Endodermal cell (in vitro differentiated cells): ENCODE measurements at places on chromosomes 3 and 15. TPM values are rescaled to one million over a fixed set of nuclear protein-coding genes. Genes with fewer than 3 reads are reported as not detected.
A peak's percentile ranks its signal among the peaks of the same experiment; 100 is the strongest.

- DNase-seq, result no peak
Observed at GRCh38 chr3:44001072-44001471, 240.6 kb upstream of the TOPAZ1 start.

DNA sequence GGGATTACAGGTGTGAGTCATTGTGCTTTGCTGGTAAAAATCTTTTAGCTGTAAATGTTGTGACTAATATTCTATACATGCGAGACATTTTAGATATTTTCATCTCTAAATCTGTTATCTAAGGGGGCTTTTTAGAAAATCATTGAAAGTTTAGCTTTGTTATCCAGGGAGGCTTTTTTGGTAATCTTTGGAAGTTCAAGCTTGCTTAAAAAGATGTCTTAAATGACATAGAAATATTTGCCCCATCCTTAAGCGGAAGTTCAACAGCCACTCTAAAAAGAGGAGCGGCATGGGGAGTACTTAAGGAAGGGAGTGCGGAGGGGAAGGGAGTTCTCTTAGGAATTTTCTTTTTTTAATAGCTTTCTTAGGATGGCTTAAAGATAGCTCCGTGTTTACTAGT lies 26.1 kb downstream of the DNAJC13 start:
- DNase-seq, result no peak

The KY gene
- not detected in 3 replicates for total RNA-seq

DNA sequence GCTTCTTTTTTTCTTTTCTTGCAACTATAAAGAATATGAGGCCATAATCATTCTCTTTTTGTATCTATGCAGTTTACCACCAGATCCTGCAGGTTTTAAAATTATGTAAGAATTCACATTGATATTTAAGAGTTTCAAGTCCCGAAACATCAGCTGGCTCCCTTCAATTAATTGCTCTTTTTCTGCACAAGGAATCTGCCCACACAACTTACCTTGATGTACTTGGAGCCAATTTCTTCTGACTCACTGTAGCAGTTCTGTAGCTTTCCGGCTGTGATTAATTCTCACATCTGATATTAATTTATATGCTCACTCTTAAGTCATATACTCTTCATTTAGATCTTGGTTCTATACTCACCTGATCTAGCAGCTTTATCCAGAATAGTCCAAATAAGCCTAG lies 781.8 kb downstream of the CADM2 start:
- DNase-seq, result no peak

GRCh38 chr15:79977431-79978054 lies 6.5 kb upstream of the BCL2A1 start:
- DNase-seq, result no peak

The CFAP91 gene
- 4.1 to 10.5 TPM (median 9.8 TPM) in 3 replicates for total RNA-seq

The SMCO1 gene
- total RNA-seq, result not detected in 3 replicates

DNA sequence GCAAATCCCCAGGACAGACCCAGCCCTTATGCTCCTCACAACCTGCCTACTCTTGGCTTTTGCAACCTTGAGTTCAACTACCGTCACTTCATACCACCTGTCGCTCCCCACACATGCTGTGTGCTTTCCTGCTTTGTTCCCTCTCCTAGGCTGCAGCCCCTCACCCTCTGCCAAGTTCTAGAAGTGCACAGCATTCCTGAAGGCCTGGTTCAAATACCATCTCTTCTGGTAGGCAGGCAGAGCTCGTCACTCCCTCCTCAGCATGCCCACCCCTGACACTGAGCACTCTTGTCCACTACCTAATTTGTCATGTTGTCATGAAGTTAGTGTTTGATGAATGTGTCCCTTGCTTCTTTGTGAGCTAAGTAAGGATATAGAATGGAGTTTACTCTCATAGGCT lies 129.6 kb downstream of the SEMA6D start:
- DNase-seq, result no peak

DNA sequence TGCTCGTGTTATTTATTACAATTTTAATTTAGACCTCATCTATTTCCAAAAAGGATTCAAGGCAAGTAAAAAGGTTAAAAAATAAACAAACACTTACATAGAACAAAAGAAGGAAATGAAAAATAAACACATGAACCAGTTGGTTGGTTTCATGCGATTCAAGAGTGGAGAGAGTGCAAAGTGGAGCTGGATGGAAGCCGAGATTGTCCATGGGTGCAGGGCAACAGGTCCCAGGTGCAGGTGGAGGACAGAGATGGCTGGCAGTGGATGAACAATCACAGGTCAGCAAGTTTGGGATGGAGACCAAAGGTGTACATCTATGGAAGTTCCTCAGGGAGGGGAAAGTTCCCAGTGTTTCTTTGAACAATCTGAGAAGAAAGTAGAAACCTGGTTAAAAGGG lies 11.6 kb upstream of the SEMA5B start:
- DNase-seq, result no peak

The WNT5A gene
- 0.92 and 1.2 TPM in 2 replicates for total RNA-seq

GRCh38 chr3:132838477-132838876 lies 116.3 kb upstream of the NPHP3 start:
- DNase-seq, result no peak

DNA sequence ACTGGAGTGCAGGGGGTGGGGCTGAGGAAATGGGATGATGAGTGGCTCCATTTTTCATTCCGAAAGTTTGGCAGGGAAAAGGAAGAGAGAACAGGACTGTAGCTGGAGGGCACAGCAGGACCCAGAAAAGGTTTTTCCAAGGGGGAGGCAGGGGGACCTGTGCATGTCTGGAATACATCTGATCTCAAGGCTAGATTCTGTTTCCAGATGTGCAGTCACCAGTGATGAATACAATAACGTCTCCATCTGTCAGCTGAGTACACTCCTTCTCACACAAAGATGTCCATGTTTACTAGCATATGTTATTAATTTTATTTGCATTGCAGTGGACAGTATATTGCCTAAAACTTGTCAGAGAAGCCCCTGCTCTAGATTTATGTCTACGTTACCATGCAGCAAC lies 39.9 kb upstream of the PRTG start:
- DNase-seq, result no peak

The PARP6 gene
- total RNA-seq, result 90.0 and 92.1 TPM in 2 replicates

GRCh38 chr3:134615743-134616142 lies 35.1 kb downstream of the KY start:
- DNase-seq, result no peak

The KLHL40 gene
- total RNA-seq, result not detected in 3 replicates

The SLC24A5 gene
- total RNA-seq, result not detected in 3 replicates

DNA sequence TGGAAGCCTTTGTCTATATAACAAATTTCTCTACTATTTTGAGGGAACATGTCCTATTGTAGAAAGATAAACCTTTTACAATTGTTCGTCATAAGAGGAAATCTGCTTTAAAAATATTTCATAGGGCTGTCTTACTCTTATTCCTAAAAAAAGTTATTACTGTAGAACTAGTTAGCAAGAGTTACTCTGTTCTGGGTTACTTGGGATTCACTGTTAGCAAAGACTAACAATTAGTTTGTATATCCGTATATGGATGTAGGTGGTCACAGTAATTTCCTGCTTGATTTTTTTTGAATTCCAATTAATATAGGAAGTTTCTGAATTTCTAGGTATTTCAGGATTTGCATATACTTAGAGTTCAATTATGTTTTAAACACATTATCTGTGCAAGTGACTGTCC lies 413.5 kb downstream of the RBMS3 start:
- DNase-seq, result no peak

DNA sequence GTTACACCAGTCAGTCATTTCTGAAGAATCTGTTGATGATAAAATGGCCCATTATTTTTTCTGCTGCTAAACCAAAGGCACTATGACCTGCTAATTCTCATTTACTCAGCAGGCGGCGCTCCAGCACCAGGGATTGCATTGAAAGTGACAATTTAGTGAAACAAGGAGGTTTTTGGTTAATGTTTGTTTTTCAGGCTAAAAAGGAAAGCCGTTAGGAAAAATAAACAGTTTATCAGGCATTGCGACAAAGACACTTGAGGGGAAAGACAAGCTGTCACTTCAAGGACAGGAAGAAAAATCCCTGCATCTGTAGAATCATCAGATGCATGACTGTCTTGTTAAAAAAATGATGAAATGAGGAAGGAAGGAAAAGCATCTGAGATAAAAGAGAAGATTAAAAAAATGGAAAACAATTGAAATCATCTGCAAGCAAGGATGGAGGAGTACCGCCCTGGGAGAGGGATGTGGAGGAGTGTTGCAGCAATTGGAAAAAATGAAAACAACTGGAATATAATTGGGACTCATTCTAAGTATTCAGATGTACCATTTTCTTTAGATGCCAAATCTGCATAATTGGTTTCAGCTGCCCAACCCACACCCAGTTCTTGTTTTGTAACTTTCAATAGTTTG lies 54.0 kb downstream of the NR1D2 start:
- peak; percentile 92 for DNase-seq

The VEPH1 gene
- total RNA-seq, result 3.9 to 21.3 TPM (median 17.1 TPM) in 3 replicates

DNA sequence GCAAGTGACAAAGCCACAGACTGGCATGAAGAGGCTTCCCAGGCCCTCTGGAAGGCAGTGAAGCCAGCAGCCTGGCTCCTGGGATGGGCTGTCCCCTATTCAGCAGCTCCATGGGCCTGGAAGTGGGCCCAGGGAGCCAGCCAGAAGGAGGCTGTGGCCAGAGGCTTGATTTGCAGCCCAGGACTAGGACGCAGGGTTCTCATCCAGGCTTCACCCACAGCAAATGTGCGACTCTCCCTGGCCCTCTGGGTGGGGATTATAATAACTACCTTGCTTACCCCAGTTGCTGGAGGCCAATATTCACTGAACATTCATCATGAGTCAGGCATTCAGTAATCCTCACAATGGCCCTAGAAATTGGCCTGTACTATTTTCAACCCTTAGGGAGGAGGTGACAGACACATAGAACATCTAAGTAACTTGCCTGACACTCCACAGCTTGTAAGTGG lies 24.6 kb upstream of the SRP14 start:
- peak; percentile 47 for DNase-seq

- DNase-seq, result peak; percentile 90
Observed at GRCh38 chr3:125051715-125052581, 3.8 kb downstream of the HEG1 start.

The EFCAB12 gene
- total RNA-seq, result 0.73 and 1.2 TPM in 2 replicates

DNA sequence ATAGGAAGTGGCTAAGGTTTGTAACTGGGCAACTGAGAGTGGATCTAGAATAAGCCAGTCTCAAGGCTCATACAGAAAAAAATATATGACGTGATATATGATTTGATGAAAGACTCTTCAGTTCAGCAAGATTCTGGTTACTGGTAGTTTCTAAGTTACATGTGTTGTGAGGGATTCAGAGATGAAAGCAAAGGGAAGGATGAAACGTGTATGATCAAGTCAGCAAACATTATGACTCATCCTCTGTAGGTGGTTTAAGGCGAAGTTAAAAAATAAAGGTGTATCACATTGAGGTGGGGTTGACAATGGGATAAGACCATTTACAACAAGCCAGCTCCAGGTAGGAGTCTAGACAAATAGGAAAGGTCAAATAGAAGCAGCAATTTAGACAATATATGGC lies 16.2 kb downstream of the TERC start:
- no peak for DNase-seq

GRCh38 chr3:17908399-17909191 lies 166.2 kb upstream of the TBC1D5 start:
- no peak for DNase-seq

DNA sequence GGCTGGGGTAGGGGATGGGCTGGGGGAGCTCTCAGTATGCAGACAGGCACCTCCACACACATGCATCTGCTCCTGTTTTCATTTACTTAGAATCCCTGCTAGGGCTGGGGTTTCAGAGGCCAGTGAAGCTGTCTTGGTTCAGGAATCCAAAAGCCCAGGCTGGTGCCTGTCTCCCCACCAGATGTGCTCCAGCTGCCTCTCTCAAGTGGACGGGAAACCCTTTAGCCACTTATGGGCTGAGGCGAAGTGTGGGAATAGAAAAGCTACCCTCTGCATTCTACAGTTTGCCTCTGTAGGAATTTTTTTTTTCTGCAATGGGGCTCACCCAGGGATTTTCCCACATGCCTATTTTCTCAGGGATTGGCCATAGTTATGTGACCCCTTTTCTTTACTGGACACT lies 72.5 kb downstream of the ATP2B2 start:
- no peak for DNase-seq

- no peak for DNase-seq
Observed at GRCh38 chr3:83559082-83559481, 1399.7 kb upstream of the CADM2 start.

The TMEM42 gene
- total RNA-seq, result 10.4 and 12.1 TPM in 2 replicates

The SNRK gene
- 13.6 and 19.4 TPM in 2 replicates for total RNA-seq

DNA sequence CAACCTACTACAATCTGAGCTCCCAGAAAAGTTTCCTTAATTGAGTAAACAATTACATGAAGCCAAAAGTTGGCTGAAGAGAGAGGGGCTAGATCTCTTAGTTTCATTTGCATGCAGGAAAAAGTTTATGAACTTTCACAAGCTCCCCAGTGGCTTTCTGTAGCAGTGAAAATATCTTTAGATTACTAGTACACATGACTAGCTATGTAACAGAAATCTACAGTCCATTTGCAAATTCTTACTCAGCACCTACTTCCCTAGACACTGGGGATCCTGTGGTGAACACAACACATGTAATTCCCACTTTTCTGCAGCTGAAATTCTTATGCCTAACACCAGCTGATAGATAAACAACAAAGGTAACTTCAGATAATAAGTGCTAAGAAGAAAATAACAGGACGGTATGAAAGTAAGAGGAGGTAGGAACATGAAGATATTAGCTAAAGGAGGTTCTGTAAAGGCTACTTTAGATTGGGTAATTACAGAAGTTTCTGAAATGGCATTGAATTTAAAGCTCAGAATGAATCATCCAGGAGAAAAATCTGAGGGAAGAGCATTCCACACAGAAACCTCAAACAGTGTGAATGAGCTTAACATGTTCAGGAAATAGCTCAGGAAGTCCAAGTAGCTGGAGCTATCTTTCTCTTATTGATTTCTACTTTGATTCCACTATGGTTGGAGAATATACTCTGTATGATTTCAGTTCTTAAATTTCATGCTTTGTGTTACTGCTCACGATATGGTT lies 204.8 kb downstream of the MAGI1 start:
- no peak for DNase-seq

The DUSP7 gene
- total RNA-seq, result 13.4 and 14.2 TPM in 2 replicates

The GCHFR gene
- 47.1 to 94.1 TPM (median 48.1 TPM) in 3 replicates for total RNA-seq

DNA sequence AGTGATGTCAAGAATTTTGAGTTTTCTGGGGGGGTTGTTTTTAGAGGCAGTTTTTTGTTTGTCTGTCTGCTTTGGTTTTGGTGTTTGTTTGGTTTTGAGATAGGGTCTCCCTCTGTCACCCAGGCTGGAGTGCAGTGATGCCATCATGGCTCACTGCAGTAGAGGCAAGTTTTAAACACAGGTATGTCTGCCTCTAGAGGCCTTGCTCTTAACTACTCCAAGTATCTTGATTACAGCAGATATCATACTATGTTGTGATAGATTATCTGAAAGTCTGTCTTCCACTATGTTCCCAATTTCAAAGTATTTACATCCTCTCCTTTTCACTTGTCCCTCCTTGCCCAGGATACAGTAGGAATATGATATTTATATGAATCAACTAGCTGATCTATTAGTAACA lies 57.7 kb downstream of the ERC2 start:
- no peak for DNase-seq

The CHSY1 gene
- 33.3 to 49.4 TPM (median 36.4 TPM) in 3 replicates for total RNA-seq

The DNAH12 gene
- 0.25 and 0.77 TPM in 2 replicates for total RNA-seq

GRCh38 chr3:194690501-194691372 lies 5.1 kb downstream of the FAM43A start:
- no peak for DNase-seq

The GOLGA8M gene
- total RNA-seq, result not detected in 2 replicates

- peak; percentile 78 for DNase-seq
Observed at GRCh38 chr3:65548848-65549625, 489.7 kb downstream of the MAGI1 start.

The MYZAP gene
- 0.20 and 0.33 TPM in 2 replicates for total RNA-seq

The SPG21 gene
- total RNA-seq, result 90.5 to 98.1 TPM (median 96.1 TPM) in 3 replicates

The CSPG4 gene
- 1.3 and 1.8 TPM in 2 replicates for total RNA-seq
